Amygdala (tissue), 56 donors: ENCODE measurements at places on chromosomes 5 and 9.

- DNase-seq = no peak
Measured at GRCh38 chr9:120490888-120491595, 88.9 kb downstream of the CDK5RAP2 start.

- no peak for DNase-seq
Measured at GRCh38 chr5:149489605-149490037, 61.6 kb downstream of the CSNK1A1 start.

- DNase-seq = no peak
Measured at GRCh38 chr9:135622415-135623020, 16.8 kb downstream of the GLT6D1 start.

DNA sequence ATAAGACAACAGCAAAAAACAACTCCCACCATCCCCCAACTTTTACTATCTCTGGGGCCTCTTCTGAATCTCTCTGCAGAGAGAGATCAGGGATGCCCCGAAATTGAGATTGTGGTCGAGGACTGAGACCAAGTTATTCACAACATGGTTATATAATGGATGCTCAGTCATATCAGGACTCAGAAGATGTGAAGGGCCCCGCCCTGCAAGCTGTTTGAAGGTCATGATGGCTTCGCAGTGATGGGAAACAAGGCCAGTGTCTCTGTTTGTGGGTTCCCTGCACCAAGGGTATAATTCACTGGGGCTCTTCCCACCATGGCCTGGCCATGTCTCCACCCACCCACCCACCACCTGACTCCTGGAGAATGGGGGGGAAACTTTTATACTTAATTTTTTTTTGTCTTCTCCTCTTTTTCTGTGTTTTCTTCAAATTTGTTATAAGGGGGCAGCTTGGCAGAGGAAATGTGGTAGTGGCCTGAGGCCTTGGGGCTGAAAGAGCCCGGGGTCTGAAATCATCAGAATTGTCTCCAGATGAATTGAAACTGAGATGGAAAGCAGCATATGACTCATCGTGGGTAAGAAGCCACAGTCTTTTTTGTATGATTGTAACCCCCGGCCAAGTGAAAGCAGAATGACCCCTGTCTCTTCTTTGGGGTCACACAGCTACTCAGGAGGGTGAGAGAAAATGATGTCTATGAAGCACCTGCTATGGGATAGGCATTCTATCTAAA lies 15.0 kb upstream of the TEX48 start:
- no peak for DNase-seq

DNA sequence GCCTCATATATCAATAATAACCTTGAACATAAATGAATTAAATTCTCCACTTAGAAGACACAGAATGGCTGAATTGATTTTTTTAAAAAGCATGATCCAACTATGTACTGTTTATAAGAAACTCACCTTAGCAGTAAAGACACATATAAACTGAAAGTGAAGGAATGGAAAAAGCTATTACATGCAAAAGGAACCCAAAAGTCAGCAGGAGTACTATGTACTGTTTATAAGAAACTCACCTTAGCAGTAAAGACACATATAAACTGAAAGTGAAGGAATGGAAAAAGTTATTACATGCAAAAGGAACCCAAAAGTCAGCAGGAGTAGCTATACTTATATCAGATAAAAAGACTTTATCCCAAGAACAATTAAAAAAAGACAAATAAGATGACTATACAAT lies 204.8 kb downstream of the TMEM161B start:
- no peak for DNase-seq

GRCh38 chr9:92349771-92350739 lies 24.3 kb downstream of the CENPP start:
- no peak for DNase-seq
